Chondrocyte (in vitro differentiated cells): ENCODE measurements at places on chromosomes 6 and 20. TPM values are rescaled to one million over a fixed set of nuclear protein-coding genes. Genes with fewer than 3 reads are reported as not detected.

DNA sequence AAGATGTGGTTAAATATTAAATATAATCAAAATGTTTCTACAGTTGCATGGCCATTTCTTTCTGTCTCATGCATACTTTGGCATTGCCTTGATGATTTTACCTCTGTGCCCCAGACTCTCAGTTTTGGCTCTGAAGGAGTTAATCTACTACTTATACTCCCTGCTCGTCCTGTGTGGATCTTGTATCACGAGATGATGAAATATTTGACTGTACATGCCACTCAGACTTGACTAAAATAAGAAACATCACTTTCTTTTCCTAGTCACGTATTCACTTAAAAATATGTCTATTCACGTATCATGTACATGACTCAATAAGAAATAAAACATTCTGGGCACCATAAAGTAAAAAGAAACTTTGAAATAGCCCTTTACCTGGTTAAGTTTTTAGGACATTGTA, 397.7 kb downstream of the RFPL4B start:
- DNase-seq: no peak

GRCh38 chr6:11282245-11282644, 49.8 kb upstream of the NEDD9 start:
- no peak for DNase-seq

DNA sequence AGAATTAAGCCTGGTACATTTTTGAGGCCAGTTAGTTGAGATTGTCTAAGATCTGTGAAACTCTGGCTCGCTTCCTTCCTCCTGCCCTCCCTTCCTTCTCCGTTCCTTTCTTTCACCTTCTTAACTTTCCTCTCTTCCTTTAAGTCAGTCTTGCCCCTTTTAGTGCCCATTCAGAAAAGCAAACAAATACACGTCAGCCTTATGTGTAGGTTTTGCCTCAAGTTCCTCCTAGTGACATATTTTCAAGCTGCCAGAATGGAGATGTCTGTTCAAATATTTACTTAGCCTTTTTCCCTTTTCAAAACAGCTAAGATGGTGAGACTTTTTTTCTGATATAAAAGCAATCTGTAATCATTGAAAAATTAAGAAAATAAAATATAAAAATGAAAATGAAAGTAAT, 178.4 kb downstream of the FARS2 start:
- no peak for DNase-seq

DNA sequence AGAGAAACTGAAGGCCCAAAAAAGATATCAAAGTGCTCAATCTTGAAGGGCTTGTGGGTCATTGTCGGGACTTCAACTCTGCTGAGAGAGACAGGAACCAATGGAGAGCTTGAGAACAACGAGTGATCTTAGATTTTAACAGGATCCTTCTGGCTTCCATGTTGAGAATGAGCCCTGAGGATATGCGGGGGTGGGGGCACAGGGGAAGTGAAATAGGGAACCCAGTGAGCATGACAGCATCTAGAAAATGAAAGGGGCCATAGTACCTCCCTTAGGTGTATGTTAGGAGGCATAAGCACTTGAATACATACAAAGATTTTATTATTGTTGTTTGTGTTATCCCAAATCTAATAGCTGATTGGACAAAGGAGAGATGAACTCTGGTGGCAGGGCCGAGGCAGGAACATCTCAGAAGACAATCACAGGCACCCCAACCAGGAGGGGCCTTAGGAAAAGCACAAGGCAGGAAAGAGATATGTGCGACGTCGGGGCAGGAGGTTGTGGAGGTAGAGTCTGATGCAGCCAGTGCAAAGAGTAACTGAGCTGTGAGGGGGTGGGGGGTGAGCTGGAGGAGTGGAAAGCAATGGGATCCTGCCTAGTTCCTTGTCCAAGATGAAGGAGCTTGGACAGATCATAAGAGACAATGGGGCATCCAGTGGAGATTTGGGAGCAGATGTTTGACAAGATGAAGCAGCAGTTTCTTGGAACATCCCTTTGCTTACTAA, 10.4 kb downstream of the TGM6 start:
- no peak for DNase-seq

DNA sequence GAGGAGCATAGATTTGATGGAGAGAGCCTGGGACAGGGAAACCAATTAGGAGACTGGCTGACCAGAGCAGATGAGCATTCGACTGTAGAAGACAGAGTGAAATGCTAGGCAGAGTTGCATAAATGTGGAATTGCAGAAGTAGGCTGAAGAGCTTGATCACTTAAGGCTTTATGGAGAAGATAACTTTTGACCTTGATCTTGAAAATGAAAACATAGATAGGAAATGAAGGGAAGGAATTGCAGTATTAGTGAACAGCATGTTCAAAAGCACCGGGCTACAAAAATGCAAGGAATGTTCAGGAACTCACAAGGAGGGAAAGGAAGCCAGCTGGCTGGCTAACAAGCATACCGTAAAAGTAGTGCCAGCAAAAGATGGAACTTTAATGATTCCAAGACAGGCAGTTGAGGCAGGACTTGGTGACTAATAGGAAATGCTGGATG, 20.5 kb upstream of the LTV1 start:
- DNase-seq: no peak

The GCNT2 gene
- total RNA-seq: 0.12 to 0.67 TPM (median 0.44 TPM) in 3 replicates

The MYBL2 gene
- 14.6 to 16.8 TPM (median 15.7 TPM) in 3 replicates for total RNA-seq
